ENCODE measurements at places on chromosomes 6 and 20.
A peak's percentile ranks its signal among the peaks of the same experiment; 100 is the strongest.

DNA sequence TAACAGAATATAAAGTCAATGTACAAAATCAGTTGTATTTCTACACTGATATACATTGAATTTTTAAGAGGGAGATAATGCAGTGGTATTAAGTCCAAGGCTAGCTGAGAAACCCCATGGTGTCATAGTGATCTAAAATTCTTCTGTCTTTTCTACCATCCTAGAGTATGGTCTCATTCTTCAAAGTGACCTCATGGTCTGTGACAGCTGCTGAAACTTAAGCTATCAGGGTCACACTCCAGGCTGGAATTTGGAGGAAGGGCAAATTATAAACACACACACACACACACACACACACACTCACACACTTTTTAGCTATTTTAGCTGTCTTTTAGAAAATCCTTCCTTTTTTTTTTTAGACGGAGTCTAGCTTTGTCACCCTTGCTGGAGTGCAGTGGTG lies 47.3 kb upstream of the DYNLRB1 start:
- no peak for DNase-seq

GRCh38 chr6:39804466-39805065 lies 12.4 kb downstream of the DAAM2 start:
- DNase-seq = no peak

DNA sequence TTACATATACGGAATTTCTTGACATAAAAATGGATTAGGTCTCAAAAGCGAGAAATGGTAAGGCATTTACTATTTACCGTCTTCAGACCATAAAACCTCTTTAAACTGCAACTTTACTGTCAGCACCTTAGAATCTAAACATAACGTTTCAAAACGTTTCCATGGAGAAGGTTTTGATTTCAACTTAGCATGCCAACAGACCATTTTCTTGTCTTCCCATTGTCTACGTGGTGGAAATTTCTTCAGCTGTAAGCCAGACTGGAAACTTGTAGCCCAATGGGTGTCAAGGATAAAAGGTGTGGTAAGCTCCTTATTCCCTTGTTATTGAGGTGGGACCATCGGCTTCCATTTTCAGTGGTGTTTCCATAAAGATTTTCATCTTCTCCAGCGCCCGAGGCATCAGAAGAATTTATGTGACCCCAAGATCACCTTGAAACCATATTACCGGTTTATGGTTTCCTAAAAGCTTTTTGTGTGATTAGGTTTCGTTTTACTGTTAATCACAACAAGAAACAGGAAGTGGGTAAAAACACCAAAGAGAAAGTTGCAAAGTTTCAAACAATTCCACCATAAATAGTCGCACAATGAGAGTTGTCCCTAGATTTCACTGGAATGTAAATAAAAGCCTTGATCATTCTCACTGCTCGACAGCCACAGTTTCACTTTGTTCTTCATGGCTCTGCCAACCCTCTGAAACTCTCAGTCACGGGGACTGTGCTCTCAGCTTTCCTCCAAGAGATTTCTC lies 63.0 kb upstream of the CD2AP start:
- peak; percentile 49 for DNase-seq

DNA sequence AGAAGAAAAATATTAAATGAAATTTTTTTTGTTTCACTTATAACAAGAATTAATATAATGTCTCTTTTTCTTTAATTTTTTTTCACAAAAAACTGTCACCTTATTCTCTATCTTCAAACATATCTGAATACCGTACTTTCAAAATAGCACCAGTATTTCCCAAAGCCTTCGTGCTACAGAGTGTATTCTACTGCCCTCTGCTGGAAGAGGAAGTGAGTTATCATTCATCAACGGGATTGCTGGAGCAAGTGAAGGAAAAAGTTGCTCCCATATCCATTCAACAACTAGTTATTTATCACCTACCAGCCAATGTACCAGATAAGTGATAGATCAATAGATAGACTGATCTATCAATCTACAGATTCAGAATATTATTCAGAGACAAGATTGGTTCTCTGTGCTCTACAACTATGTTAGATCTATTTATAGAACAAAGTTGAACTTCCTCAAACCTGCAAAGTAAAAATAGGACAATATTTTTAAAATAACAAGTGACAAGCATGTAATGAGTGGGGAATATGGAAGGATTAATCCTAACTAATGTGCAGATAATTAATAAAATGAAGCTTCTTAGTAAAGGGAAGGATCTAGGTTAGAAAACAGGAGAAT lies 26.7 kb upstream of the TFAP2B start:
- DNase-seq = peak; percentile 50

DNA sequence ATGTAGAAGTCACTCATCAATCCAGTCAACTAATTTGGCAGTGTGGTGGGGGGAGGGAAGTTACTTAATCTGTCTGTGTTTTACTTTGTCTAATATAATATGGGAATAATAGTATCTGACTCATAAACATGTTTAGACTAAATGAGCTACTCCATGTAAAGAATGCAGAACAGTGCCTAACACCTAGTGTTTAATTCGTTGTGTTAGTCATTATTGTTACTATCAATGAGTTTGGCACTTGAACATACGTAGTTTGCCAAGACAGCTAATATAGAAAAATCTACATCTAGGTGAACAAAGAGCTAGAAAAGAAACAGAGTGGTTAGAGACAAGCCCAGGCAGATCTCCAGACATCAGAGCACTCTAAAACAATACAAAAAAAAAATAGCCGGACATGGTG lies 49.1 kb downstream of the IRAK1BP1 start:
- DNase-seq = no peak

- no peak for DNase-seq
These were observed 493 bp upstream of the SGK1 start for GRCh38 chr6:134318236-134318973.

DNA sequence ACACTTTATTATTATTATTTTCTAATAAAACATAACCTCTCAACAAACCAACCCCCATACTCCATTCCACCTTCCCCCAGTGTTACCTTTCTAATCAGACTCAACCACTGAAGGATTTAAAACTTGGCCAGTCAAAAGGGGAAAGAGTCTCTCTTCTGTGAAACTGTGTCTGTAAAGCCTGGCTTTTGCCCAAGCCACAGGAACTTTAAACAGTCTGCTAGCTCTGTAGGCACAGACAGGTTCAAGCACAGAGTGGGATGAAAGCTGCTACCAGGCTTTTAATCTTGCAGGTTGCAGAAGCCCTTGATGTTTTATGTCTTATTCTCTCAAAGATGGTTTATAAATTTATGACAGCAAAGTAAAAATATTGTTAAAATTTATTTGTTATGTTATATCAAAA lies 585.7 kb downstream of the TENT5A start:
- DNase-seq = no peak
